Left renal pelvis (tissue), 4 donors: ENCODE measurements at places on chromosomes 2 and 18. TPM values are rescaled to one million over a fixed set of nuclear protein-coding genes. Genes with fewer than 3 reads are reported as not detected.

GRCh38 chr2:177730363-177730762 lies 337.8 kb downstream of the AGPS start:
- no peak for DNase-seq

DNA sequence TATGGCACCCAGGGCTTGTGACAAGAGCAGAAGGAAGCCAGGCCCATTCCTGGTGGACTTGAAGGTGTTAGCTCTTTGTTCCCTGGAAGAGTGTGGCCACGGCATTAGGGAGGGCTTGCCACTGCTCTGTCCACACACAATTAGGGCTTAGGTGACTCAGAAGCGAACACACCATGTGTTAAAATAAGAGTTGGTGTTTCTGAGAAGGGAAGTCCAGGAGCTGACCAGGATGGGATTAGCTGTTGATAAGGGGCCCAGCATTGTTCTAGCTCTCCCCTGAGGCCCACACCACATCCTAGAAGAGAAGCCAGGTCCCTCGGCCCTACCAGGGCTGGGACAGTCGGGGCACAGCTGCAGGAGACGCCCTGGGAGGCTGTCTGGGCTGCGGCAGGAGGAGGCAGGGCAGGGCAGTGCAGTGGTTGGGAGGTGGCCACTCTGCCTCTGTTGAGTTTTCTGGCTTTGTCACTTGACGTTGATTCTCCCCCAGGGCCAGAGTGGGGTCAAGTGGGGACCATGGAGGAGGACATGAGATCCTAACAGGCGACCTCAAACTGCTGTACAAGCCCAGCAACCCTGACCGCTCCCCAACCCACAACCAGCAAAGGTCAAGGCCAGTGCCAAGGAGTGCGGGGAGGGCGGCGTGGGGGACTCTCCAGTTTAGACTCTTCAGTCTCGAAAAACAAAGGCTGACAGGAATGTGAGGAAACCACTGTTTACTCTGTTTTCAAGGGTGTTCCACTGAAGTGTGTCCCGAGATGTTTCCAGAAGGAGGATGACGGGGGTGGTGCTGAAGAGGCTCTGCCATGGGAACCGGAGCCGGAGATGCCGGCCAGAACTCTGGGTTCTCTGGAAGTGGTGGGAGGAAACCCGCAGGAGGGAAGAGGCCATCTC lies 16.8 kb downstream of the GNLY start:
- no peak for DNase-seq

GRCh38 chr2:170505631-170506275 lies 209.4 kb upstream of the SP5 start:
- DNase-seq: no peak

DNA sequence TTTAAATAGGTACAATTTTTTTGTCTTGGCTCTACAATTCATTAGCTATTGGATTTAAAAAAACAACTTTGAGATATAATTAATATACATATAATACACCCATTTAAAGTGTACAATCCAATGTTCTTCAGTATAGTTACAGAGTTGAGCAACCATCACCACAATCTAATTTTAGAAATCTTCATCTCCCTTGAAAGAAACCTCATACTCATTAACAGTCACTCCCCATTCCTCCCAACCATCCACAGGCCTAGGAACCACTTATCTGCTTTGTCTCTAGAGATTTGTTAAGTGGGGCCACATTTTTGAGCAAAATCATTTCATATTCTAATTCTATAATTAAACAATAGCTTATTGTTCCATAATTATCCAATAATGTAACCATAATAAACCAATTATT lies 32.6 kb downstream of the MRPL33 start:
- DNase-seq: no peak

GRCh38 chr2:8118940-8119781 lies 562.7 kb upstream of the ID2 start:
- DNase-seq: no peak

- no peak for DNase-seq
Measured at GRCh38 chr2:40431600-40431955, 20.3 kb downstream of the SLC8A1 start.

DNA sequence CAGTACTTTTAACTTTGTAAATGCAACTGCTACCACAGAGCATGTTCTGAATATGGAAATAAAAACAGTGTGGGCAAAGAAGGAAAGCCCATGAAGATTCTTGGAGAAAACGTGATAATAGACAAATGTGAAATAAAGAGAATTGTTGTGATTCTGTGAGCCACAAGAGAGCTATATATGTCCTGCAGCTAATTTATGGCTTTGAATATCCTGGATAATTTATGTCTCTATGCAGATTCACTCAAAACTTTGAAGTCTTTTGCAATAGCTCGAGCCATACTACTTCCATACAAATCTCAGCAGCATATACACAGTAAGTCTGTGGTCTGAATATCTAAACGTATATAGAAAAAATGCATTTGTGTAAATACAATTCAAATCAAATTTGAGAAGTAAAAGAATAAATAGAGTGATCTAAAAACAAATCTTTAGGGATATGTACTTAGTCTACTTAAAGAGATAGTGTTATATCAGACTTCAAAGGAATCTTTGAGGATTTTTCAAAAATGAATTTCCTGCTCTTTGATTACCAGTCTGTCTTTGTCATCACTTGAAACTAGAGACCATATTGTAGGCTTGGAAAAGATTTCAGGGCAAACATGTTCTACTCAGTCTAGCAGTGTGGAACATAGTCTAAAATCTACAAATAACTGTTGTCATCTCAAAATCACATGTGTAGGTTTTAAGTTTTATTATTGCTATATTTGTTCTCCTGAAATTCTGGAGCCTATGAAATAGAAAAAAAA lies 107.1 kb downstream of the CSRNP3 start:
- no peak for DNase-seq

- DNase-seq: no peak
Measured at GRCh38 chr2:68250196-68250595, 2.1 kb downstream of the PPP3R1 start.

- no peak for DNase-seq
Measured at GRCh38 chr18:13470516-13471197, 252.1 kb downstream of the LDLRAD4 start.

DNA sequence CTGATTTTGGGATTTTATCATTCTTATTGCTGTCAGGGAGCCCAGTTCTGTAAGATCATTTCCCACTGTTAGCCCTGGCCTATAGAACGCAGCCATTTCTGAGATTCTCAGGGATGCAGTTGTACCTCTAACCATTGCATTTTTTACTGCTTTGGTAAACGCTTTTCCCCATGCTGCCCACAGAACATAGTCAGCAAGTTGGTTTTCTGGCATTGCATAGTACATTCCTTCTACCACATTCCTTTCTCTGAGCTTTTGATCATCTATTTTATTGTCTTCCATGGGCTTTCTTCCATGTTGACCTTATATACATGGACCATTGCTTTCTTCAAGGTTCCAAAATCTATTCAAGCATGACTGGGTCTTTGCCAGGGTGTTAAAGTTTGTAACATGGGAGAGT lies 86.8 kb upstream of the ST6GAL2 start:
- no peak for DNase-seq

GRCh38 chr2:189232759-189233406 lies 53.3 kb upstream of the COL5A2 start:
- DNase-seq: no peak

DNA sequence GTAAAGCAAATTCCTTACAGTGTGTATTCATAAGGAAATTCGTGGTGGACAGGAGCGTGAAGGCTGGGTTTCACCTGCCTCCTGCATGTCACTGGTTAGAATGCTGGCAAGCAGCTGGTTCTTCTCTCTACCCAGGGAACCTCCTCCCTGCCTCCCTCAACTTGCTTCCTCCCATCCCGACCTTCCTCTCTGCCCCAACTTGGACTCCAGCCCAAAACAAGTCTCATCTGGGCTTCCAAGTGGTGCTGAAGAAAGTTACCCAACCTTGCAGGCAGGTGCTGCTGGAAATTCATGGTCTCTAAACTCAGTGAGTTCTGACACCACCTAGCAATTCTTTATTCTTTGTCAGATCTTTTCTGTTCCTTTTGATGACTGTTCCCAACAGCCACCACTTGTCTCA lies 184.5 kb downstream of the BCL2 start:
- no peak for DNase-seq

GRCh38 chr2:32482471-32482870 lies 125.6 kb downstream of the BIRC6 start:
- DNase-seq: no peak

DNA sequence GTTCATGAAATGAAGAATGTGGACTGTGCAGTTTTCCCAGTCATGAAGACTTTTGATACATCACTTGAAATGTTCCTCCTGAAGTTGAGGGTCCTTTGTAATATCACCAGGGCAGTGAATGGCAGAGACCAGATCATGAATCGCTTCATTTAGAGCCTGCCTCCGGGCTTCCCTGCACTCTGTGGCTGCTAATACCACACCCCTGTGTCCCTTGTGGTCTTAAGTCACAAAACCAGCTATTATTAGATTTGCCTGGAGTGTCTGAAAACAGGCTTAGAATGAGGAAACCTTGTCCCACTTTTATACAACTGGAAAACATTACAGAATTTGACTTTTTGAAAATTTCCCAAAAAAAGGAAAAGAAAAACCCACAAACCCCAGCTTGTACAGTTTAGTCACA lies 147.9 kb downstream of the MGAT5 start:
- DNase-seq: no peak

DNA sequence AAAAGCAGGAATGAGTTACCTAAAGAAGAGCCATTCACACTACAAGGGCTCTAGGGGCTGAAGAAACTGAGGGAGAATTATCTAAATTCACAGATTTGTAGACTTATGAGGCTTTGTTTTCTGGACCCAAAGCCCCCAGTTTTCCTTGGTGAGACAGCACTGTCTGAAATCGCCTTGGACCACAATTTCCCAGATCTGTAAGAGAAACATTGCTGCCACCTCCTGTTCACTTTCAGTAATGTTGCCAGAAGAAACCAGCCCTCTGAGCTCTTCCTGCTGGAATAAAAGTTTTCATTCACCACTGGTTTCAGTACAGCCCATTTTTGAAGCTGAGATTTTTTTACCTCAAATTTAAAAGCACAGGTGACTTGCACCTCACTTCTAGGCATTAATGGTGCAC lies 169.2 kb downstream of the CDH20 start:
- DNase-seq: peak; percentile 59

DNA sequence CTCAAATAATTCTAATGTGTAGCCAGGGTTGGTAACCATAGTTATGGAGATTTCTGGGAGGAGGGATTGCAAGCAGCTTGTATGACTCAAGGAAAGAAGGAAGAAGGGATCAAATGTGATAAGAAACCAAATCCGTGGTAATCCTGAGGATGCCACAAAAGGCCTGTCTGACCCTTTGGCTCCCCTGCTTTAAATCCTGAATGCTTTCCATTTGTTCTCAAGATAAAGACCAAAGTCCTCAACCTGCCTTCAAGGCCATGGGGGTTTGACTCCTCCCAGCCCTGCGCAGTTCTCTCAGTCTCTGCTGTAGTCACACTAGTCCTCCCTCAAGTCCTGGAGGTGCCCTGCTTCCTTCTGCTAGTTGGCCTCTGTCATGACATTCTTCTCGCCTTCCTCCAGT lies 74.0 kb downstream of the SUMO1 start:
- DNase-seq: no peak

DNA sequence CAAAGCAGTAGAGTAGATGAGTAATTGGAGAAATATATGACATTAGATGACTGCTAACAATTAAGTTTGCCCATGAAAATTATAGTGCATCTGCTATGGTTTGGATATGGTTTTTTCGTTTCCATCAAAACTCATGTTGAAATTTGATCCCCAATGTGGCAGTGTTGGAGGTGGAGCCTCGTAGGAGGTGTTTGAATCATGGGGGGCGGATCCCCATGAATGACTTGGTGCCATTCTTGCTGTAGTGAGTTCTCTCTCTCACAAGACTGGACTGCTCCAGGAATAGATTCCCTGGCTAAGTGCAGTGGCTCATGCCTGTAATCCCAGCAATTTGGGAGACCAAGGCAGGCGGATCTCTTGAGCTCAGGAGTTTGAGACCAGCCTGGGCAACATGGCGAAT lies 9.7 kb upstream of the CUL3 start:
- no peak for DNase-seq

DNA sequence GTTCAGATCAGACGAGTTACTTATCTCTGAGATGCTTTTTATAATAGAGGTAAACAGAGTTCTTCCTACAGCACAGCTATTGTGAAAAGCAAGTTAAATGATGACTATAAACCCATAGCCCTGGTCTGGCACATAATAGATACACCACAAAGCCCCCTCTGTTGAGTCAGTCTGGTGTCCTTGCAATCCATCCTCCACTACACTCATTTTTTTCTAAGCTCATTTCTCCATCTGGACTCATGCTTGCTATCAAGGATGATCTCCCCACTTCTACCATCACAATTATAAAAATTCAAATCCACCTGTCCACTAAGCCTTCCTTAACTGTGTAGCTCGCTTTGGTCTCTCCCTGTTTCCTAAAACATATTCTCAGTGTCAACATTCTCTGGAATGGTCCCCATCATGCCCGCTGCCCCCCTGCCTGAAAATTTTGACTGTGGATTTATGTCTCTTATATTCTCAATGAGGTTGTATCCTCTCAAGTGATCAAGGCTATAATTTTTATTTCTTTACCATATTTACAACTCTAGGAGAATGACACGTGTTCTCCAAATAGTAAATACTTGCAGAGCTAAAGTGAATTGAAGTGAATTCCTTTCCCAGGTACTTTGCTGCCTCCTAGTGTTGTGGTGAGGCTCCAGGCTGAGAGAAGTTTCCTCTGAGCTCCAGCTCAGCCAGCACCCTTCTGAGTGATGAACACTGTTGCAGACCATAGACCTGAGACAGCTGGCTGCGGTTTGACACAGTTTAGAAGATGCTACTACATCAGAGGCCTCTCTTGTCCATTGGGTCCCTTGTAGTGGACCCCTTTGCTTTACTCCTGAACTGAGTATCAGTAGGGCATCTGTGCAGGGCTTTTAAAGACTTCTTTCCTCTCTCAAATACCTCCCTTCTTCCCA lies 108.7 kb downstream of the DPP10 start:
- peak; percentile 56 for DNase-seq

DNA sequence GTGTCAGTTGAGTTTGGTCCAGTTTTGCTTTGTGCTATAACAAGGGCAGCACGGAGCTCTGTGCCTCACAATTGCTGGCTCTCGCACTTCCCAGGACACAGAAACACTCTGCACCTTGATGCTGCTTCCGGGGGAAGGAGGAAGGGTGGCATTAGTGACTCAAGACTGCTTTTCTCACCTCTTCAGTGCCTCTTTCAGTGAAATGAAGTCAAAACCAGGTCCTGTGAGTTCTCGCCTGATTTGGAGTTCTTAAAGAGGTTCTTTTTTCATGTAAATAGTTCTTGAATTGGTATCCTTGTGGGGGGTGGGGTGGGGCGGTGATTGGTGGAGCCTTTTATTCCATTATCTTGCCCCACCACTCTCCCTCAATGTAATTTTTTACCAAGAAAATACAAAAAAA lies 91.5 kb upstream of the MYT1L start:
- no peak for DNase-seq

Gene ELP2
- polyA plus RNA-seq: 136 TPM

Gene MERTK
- 5.4 TPM for polyA plus RNA-seq

Gene ANKRD29
- 0.96 TPM for polyA plus RNA-seq

Gene GRHL1
- 8.0 TPM for polyA plus RNA-seq

Gene PMAIP1
- 3.5 TPM for polyA plus RNA-seq

Gene DAPL1
- 28.4 TPM for polyA plus RNA-seq

Gene KLHL41
- 1.7 TPM for polyA plus RNA-seq

Gene HOXD9
- 66.4 TPM for polyA plus RNA-seq

Gene POTEC
- not detected for polyA plus RNA-seq

Gene SYT4
- 0.43 TPM for polyA plus RNA-seq

Gene CXCR1
- polyA plus RNA-seq: not detected
